Fibroblast of mammary gland (primary cell): ENCODE measurements at places on chromosomes 1 and 21.

DNA sequence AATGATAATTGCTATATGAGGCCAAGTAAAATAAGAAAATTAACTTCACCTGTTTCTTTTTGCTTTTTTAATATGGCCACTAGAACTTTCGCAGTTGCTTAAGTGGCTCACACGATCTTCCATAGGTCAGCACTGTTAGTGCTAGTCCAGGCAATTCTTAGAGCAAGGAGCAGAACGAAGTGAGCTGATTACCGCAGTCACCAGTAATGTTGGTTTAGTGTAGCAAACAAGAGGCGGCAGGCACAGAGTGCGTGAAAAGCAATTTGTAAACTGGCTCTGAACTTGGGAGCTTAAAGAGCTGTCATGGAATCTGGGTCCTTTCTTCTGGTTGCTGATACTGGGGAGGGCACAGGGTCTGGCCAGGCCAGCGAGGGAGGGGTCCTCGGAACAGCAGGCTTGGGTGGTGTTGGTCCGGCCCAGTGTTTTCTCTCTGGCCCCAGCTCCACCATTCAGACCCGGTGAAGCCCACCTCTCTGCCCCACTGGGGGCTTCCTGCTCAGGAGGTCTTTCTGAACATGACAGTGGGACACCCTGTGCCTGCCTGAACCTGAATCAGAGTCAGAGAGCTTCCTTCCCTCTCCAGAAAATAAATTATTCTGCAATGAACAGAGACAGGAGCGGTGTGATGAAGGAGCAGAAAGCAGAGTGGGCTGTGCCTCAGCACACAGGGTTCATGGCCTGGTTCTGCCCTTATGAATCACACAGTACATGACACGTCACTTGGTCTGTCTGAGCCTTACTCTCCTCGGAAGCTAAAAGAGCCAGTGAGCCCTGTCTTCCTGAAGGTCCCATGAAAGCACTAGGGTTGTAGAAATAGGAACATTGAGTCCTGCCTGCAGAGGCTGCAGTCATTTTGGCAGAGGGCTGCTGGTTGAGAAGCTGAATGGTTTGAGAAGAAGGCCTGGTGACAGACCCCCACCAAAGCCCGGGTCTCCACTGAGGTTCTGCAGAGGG, 11.9 kb downstream of the ETS2 start:
- peak; percentile 85 for DNase-seq

- peak; percentile 87 for DNase-seq
Observed at GRCh38 chr1:201538612-201539551, at the start of gene NAV1. Gene NAV1, plus strand, starts transcription at chr1:201539127. Its CDS starts 83,758 bp downstream, at chr1:201622885.

GRCh38 chr1:223276029-223276428, 87.9 kb downstream of the SUSD4 start:
- DNase-seq = no peak

DNA sequence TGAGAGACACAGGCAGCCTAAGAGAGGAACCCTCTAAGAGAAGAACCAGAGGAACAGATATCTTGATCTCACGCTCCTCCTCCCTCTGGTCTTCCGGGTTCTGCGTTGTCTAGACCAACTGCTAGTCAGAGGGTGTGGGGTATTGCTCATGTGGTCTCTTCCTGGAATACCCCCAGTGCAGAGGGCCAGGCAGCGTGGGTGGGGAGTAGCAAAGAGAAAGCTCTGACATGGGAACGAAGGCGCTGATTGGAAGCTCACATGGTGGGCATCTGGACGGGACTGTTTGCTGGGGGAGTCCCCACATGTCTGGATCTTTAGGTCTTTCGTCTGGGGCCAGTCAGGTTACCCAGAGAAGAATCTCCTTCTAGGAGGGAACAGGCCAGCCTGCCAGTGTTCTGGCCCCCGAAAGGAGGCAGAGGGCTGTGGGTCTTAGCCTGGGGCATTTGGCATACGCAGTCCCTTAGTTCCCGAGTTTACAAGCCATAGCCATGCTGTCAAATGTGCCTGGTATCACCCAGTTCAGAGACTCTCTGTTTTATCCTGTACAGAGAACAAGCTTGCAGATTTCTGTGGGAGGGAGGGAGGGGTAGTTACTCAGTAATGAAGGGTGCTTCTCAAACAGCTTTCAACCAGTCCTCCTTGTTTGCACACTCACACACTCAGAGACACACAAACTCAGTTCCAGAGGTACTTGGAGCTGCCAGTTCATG, 18.3 kb upstream of the IL6R start:
- DNase-seq = no peak

DNA sequence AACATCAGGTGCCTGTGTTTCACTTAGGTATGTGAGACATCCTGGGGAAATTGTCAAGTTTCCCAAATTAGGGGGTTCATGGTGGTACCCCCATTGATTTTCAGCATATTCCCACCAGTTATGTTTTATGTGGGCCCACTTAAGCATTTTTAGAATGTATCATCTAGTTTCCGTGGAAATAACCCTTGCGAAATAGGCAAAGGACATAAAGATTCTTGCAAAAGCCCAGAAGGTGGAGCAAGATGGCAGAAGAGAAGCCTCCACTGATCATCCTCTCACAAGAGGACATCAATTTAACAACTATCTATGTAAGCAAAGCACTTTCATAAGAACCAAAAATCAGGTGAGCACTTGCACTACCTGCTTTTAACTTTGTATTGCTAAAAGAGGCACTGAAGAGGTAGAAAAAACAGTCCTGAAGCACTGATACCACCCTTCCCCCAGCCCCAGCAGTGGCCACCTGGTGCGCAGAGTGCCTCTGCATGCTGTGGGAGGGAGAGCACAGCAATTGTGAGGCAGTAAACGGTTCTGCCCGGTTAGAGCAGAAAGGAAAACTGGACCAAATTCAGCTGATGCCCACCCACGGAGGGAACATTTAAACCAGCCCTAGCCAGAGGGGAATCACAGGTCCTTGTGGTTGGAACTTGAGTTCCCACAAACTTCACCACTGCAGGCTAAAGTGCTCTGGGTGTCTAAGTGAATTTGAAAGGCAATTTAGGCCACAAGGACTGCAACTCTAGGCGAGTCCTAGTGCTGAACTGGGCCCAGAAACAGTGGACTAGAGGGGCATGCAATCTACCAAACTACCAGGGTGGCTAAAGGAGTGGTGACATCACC, 23.2 kb downstream of the MCOLN2 start:
- DNase-seq = peak; percentile 62

DNA sequence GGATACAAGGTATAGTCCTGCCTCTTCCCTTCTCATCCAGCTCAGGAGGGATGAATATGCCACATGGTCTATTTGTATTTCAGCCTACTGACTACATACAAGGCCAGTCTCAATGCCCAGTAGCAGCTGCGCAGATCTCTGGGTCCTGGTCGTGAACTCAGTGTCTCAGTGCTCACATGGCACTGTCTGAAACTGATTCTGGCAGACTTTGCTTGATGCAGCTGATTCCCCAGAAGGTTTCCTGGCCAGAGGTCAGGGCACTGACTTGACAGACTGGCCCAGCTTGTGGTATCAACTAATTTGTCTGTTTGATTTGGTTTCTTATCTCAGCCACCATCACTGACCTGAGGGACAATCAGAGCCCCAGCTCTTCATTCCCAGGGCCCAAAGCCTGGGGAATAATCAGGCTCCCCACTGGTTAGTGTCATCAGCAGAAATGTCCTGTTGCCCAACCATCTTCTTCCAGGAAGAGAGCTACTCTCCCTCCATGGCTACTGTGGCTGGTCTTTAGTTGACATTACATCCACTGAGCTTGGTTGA, 7.5 kb upstream of the SPRR4 start:
- DNase-seq = no peak

DNA sequence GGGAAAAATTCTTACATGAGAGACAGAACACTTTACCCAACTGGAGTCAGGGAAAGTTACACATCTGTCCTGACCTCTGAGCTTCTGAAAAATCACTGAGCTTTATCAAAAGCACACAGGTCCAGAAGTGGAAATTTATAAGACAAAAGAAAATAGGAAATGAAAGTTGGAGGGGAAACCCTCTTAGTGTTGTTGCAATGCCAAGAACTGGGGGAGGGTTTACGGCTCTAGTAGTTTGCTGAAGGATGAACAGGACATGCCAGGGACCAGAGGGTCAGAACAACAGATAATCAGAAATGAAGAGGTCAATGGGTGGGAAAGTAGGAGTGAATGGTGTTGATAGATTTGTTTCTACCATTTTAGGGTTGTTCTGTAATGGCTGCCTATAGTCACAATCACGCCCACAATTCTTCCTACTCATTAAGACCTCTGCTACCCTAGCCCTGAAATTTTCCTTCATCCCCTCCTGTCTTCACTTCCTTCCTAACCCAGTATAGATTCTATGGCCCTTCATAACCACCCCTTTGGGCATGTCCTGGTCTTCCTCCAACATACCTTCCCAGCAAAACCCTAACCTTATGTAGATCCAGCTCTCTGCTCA, 30.3 kb upstream of the FMOD start:
- DNase-seq = no peak

- DNase-seq = peak; percentile 88
Observed at GRCh38 chr1:183956559-183957188, 80.9 kb downstream of the COLGALT2 start.

- DNase-seq = peak; percentile 93
Observed at GRCh38 chr1:111227851-111228747, 586 bp downstream of the CHI3L2 start.

- DNase-seq = no peak
Observed at GRCh38 chr1:53345996-53346813, 18.3 kb upstream of the LRP8 start.

- peak; percentile 36 for DNase-seq
Observed at GRCh38 chr1:200535605-200536004, 84.9 kb downstream of the KIF14 start.

DNA sequence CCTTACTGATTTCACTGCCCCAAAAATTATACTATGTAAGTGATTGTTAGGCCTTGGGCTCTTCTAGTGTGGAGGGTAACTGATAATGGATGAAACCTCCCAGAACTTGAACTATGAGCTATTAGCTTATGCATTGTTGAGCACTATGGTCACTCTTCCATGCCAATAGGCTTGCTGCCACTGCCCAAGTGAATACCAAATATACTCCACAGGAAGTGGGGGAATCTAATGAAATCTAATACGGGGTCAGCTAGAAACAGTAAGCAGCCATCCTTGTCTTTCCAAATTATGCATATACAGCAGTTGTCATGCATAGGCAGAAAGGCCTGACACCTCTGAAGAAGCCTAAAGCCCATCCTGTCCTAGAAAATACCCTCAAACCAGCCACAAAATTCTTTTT, 198.7 kb upstream of the PTBP2 start:
- no peak for DNase-seq
